Neuronal stem cell (in vitro differentiated cells): ENCODE measurements at places on chromosomes 6 and 20.

DNA sequence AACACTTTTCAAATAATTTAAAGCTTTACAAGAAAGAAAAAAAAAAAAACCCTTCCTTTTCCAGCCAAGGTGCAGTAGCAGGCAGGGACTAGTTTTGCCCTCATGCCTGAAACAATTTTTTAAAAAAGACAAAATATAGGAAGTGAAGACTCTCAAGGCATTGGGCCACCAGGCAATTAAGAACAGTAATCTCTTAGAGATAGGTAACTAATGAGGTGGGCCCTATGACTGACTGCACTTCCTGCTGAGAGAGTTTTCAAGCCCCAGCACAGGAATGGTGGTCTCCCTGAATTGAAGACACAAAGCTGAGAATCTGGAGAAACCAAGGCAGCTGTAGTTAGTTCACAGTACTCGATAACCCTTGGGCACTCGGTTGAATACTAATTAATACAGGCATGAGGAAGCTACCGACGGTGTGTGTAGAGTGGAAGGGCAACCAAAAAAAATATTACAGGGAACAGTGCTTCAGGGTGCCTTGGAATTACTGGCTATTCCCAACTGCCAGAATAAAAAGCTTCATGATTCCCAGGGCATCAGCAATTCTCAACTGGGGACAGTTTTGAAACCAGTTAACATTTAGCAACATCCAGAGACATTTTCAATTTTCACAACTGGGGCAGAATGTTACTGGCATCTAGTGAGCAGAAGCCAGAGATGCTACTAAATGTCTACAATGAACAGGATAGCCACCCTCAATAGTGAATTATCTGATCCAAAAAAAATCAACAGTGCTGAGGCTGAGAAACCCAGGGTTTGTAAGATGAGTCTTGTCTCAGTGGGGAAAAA, 36.0 kb upstream of the PLN start:
- DNase-seq: no peak

- DNase-seq: no peak
These were observed 3.8 kb upstream of the TUBB1 start for GRCh38 chr20:59015411-59015810.

GRCh38 chr6:140812636-140813035, 1320.1 kb upstream of the GJE1 start:
- no peak for DNase-seq

DNA sequence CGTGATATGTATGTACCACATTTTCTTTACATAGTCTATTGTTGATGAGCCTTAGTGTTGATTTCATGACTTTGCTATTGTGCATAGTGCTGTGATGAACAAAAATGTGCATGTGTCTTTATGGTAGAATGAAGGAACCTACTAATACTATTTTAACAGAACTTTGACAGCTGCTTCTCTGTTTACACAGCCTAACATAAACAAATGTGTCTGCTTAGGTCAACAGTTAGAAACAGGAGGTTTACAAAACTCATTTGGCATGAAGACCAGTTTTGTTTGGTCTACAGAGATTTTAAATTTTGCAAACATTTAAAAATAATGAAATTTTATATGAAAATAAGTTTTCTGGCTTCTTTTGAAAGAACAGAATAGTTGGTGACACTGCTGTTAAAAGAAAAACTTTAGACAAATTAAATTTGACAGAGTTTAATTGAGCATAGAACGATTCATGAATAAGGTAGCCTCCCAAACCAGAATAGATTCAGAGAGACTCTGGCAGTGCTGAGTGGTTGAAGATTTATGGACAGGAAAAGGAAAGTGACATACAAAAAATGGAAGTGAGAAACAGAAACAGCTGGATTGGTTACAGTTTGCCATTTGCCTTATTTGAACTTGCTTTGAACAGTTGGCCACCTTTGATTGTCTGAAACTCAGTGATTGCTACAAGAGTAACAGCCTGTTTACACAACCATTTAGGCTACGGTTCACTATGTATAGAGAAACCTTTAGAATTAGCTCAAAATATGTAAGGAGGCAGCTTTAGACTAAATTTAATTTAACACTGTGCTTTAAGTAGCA, 715.8 kb upstream of the HS3ST5 start:
- DNase-seq: no peak

- no peak for DNase-seq
These were observed 9.5 kb upstream of the PAQR8 start for GRCh38 chr6:52352239-52353018.

DNA sequence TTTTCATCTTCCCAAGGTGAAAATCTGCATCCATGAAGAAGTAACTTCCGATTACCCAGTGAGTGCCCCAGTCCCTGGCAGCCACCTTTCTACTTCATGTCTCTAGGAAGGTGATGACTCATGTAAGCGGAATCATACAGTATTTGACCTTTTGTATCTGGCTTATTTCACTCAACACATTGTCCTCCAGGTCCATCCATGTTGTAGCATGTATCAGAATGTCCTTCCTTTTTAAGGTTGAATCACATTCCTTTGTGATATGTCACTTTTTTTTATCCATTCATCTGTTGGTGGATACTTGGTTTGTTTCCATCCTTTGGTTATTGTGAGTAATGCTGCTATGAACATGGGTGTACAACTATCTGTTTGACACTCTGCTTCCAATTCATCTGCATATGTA, 176.3 kb upstream of the CDYL start:
- no peak for DNase-seq

GRCh38 chr6:70753870-70754380, 86.2 kb downstream of the SMAP1 start:
- no peak for DNase-seq

- no peak for DNase-seq
These were observed 14.2 kb downstream of the HEBP2 start for GRCh38 chr6:138418118-138418742.

DNA sequence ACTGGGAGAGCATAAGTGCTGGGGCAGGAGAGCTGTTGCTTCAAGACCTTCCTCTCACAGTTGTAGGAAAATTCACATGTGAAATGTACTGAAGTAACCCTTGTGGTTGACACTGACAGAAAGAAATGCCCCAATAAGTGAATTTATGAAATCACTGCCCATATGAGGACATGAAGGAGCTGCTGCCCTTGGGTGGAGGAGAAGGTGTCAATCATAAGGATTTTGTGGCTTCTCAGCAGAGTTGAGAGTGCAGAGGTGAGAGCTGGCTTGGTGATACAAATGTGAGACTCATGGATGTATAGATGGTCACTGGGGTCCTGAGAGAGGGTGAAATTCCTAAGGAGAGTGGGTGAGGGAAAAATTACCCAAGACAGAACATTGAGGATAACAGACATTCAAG, 33.9 kb upstream of the CMTR1 start:
- DNase-seq: no peak

DNA sequence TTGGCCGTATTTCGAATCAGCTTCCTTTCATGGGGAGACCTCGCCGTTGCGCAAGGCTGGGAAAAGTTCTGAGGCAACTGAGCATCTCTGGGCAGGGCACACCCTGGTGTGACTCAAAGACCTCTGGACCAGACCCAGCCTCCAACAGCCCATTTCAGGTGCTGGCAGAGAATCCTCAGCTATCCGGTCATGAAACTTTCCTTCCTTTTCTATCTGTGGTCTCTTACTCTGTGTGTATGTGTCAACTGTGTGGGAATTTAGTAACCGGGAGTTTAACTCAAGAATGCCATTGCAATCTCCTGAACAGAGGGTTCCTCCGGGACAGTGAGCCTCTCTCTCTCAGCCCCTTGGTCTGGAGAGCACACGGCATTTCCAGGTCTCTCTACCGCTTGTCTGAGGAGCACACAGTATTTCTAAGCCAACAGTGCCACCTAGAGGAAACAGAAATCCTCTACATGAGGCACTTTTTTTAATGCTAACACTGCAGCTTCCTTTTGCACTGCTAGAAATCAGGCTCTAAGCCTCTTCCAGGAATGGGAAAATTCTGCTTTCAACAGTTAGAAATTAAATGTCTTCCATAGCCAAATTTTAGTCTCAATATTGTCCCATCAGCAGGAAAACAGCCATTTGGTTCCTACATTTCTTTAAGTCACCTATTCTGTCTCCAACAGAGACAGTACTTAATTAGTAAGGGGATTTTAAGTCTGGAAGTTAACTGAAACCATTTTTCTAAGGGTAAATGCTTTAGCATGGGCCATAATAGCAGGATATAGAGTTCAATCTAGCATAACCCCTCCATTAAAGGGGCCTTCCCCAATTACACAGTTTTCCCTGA, 32.7 kb downstream of the PLN start:
- DNase-seq: peak; percentile 66

DNA sequence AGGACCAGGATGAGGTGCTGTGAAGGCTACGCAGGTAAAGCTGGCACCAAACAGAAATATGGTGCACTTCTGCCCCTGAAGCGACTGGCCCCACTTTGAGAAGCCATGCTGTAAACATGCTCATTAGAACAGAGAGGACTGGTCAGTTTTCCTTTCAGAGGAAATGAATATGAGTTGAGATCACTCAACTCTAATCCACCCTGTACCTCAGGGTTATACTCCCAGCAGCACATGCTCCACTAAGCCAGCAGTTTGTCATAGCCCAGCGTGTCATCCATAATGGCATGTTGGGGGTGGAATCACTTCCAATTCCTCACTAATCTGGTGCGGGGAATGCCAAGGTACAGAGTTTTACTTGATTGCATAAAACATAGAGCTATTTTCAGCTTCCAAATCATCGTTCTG, 98.1 kb downstream of the HIVEP2 start:
- DNase-seq: no peak

GRCh38 chr6:23218751-23219150, 649.4 kb downstream of the HDGFL1 start:
- peak; percentile 59 for DNase-seq

- DNase-seq: no peak
These were observed 2.0 kb upstream of the MICA start for GRCh38 chr6:31401403-31401802.

DNA sequence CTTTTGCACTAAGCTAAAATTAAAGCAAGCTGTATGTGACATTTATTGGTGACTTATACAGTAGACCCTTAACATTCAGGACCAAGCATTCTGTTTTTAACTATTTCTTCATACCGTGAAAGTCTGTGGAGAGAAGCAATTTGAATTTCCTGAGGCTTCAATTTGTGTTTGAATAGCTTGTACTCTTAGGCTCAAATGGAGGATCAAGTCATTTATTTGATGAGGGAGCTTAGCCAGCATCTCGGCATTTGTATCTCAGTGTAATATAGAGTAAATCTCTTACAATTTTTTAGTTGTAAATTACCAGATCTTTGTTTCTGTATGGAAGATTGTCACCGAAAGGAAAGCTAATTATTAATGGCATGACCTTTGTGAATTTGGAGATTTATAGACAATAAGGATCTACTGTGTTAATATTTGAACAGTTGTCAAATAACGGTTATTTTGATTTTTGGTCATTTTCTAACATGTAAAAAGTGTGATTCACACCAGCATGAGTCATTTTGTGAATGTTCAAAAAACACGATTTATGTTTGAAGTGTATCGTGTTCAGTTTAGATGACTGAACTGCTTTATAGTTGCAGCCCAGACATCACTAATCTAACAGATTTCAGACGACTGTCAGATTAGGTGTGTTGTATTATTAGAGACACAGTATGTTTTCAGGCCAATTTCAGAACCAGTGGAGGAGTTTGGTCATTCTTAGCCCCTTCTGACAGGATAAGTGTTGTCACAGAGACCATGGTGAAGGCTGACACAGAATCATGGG, 332.9 kb downstream of the CDKAL1 start:
- no peak for DNase-seq

GRCh38 chr6:36373368-36374019, 14.0 kb downstream of the ETV7 start:
- no peak for DNase-seq

- no peak for DNase-seq
These were observed 26.4 kb upstream of the MPC1 start for GRCh38 chr6:166408936-166409755.

DNA sequence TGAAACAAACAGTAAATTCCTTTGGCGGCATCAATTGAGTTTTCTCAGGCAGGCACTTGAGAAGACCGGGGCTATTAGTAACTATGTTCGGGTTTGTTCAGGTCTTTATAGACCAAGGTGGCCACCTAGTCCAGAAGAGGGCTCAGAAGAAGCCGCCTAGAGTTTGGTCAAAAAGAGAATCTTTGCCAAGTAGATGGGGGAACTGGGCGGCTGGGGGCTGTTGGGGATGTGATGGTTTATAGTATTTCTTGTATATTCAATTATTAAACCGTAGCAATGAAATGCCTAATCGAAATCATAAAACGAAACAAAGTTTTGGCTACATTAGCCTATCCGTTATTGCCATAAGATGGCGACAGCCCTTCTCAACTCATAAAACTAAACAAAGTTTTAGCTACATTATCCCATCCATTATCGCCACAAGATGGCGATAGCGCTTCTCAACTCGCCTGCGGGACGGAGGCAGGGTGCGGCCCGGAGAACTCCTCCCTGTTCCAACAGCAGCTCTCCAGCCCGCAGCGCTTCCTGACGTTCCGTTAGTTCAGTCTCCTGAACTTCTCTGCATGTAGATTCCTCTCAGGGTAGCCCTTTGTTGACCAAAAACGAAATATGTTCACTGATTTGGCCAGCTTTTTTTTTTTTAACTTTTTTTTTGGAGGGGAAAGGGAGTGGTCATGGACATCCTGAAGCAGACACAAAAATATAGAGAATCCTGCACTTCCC, 120.5 kb upstream of the PRSS16 start:
- peak; percentile 82 for DNase-seq

DNA sequence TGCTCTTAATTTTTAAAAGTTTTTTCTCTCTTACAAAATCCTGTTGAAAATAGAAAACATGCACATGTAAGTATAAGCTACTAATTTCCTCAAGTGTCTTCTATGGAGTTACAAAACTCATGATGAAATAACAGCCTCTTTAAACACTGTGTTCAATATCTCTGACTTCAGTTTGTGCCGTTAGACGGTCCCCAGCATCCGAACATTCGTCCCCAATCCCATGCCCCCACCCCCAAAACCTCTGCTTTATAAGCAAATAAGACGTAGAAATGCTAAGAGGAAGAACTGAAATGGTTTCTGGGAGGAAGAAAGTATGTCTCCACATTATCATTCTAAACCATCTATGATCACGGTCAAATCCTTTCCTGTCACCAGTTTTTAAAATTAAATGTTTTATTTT, 31.7 kb upstream of the MYB start:
- no peak for DNase-seq

GRCh38 chr20:61260905-61261304, 8.8 kb downstream of the CDH4 start:
- no peak for DNase-seq

DNA sequence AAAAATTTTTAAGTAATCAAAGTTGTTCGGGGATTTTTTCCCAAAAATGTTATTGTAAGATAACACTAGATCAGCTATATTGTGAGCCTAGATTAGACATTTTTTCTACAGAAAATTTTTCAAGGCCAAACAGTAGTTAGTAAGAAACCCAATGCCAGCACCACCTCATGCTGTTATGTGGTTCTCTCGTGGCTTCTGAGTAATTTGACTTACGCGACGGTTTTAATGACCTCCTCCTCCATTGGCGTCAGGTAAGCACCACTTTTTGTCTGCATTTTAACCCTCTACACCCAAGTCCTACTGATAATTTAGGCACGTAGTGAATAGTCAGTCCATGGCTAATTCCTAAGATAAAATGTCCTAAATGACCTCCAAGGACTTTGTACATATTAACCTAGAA, 9.7 kb downstream of the RPS6KA2 start:
- DNase-seq: no peak
